Fibroblast of skin of abdomen (primary cell): ENCODE measurements at places on chromosomes 4 and X.

DNA sequence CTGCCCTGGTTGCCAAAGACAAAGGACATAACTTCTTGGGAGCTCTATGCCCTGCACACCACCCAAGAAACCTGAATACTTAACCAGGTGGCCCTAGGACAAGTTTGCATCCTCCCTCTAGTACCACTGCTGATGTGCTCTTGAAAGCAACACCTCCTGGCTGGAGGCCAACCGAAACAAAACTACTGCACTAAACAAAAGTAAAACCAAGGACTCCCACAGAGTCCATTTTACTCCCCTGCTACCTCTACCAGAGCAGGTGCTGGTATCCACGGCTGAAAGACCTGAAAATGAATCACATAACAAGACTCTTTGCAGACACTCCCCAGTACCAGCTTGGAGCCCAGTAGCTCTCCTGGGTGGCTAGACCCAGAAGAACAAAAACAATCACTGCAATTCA, 941.8 kb downstream of the RAPGEF2 start:
- no peak for DNase-seq

DNA sequence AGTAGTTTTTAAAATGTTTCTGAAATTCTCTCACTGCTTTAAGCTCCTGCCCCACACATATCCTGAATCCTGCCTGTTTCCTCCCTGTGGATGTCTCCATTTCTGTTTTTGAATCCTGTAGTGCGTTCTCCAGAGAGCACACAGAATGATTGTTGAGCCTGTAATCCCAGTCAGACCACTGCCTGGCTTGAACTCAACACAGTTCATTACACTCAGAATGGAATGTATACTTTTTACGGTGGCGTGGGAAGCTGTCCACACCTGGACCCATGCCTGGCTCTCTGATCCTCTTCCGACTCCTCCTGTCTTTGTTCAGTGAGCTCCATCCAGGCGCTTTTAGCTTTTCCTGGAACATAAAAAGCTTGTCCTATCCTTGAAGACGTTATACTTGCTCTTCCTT, 1217.0 kb upstream of the PRKX start:
- no peak for DNase-seq

DNA sequence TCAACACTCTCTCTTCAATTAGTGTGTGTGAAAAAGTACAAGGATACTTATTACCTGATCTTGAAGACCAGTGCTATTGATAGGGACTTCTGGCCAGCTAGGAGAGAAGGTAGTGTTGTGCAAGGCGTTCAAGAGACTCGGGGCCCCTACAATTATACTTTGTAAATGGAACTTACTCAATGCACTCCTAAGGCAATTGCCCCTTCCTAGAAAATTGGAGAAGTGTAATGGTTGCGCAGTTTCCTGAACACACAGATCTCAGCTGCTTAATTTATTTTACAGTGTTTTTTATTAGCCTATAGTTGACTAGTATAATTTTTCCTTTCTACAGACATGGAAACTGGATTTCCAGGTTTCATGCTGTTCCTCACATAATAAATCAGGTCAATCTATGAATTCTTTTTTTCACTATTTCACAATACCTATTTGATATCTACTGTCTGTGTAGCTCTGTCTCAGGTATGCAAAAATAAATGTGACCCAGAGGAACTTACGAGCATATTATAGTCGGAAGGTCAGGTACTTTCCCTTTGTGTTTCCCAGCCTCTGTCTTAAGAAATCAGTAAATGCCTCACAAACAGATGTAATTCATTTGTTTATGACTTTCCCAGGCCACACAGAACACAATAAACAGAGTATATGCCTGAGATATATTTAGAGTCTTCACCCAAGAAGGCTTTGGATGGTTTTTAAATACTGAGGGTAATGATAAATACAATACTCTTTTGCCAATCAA, 89.1 kb upstream of the TET2 start:
- no peak for DNase-seq

GRCh38 chr4:14084598-14084997, 457.1 kb upstream of the BOD1L1 start:
- DNase-seq = no peak

DNA sequence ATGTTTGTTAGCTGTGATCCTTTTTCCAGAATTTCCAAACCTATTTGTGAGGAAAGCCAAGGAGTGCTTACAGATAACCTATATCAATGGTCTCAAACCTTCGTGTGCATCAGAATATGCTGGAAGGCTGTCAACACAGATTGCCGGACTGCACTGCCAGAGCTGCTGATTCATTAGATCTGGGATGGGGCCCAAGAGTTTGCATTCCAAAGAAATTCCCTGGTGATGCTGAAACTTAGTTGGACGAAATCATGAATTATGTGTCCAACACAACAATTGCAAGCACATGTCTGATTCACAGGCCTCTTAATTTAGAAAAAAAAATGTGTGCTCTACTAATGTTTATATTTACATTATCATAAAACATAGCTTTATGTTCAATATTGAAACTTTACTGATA, 544.0 kb upstream of the AMOT start:
- peak; percentile 89 for DNase-seq

- DNase-seq = no peak
These were observed 164.1 kb downstream of the DTHD1 start for GRCh38 chr4:36445480-36445879.

- DNase-seq = no peak
These were observed 23.1 kb upstream of the GABRE start for GRCh38 chrX:151997539-151997938.

- peak; percentile 66 for DNase-seq
These were observed 158.6 kb downstream of the TRIML1 start for GRCh38 chr4:188297873-188298272.

DNA sequence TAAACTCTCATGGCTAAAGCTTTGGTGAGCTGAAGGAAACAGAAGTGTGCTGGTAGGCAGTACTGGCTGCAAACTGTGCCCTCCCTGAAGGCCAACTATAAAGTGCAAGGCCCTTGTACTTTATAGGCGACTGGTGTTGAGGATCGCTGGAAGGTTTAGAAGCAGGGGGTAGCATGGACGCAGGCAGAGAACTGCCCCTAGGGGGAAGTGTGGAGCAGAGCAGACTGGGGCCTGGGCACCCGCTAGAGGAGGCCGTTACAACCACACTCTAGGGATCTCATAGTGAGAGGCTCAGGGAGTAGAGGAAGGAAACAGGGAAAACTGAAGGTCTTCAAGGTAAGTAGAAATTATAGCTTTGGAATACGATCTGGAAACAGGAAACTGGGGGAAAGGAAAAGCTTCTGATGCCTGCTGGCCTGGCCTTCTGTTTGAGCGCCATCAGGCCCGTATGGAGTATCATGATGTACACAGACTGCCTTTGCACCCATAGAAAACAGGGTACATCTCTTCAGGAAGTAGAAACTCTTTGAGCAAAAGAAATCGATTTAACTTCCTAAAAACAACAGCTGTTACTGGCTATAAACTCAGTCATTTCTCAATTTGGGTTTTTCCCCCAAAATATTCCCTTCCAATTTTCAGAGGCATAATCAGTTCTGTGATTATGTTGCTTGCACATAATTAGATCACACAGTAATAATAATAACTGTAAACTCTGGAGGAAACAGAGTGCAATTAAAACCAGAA, 23.9 kb upstream of the TMSB4X start:
- DNase-seq = peak; percentile 25

GRCh38 chr4:52051213-52051614, at the start of gene SPATA18:
TSS of gene SPATA18 (plus strand) at chr4:52051304. CDS start at chr4:52051705, 401 bp downstream.
- peak; percentile 18 for DNase-seq

- no peak for DNase-seq
These were observed 82.3 kb downstream of the SLC10A7 start for GRCh38 chr4:146439437-146439836.

- no peak for DNase-seq
These were observed 429.2 kb upstream of the TRAM1L1 start for GRCh38 chr4:117514391-117515175.

DNA sequence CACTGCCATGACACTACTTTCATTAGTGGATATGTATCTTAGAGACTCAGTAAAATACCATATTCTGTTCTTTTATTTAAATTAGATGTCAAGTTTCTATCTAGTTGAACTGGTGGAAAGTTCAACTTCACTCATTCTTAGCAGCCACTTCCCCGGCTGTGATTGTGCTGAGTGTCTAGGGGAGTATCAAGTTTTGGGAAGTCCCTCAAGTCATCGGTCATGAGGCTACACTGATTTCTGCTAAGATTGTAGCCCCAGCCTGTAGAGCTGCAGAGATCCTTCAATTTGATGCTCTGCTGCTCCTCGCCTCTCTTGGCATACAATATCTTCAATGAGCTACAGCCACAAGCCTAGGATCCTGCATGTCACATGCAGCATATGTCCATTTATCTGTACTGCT, 53.9 kb downstream of the DMP1 start:
- no peak for DNase-seq

GRCh38 chr4:159002950-159003349, 99.9 kb upstream of the RAPGEF2 start:
- DNase-seq = no peak

DNA sequence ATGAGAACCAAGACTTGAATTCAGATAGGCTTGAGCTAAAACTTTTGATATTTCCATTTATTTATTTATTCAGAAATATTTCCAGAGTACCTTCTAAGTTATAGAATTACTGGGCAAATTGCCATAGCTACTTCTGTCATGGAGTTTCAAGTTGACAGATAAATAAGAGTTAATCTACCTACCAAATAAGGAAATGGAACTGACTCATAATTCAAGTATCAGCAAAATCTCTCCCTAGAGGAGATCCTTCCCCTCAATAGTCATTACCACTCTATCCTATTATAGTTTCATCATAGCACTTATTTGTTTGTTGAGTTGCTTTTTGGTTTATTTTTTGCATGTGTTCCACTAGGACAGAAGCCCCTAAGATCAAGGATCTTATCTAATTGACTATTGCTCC, 48.8 kb upstream of the CCSER1 start:
- no peak for DNase-seq

- peak; percentile 28 for DNase-seq
These were observed 419.9 kb upstream of the SLIT2 start for GRCh38 chr4:19831644-19832285.

DNA sequence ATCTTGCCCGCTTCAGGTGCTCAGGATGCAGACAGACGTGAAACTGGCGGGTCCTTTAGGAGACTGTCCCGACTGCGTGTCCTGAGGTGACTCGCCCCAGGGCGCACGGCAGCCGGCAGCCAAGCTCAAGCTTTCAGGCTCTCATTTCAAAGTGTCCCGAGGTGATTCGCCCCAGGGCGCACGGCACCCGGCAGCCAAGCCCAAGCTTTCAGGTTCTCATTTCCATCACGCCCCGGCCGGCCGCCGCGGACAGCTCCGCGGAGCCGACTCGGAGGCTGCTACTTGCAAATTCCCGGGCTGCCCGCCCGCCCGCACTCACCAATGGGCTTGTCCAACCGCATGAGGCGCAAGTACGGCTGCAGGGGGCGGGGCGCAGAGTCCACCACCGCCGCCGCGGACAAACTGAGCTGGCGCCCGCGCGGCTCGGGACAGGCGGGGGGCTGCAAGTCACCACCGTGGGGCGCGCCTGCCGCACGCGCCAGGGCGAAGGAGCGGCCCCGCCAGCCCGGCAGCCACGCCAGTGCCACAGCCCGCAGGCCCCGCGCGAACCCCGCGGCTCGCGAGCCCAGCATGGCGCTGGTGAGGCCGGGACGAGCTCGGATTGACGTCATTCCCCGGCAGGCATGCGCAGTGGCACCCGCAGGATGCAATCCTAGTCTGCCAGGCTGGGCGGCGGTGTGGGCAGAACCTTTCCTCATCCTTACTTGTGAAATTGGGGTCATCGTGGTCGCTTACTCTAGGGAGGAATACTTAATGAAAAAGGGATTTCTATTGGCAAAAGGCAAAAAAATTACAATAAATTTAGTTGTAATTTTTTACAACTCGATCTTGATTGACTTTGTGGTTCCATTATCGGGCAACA, at the start of gene COQ2:
COQ2 (minus strand) TSS at position 606 of the 862 bp plus-strand sequence; CDS start at position 572, 34 bp downstream.
- peak; percentile 95 for DNase-seq

DNA sequence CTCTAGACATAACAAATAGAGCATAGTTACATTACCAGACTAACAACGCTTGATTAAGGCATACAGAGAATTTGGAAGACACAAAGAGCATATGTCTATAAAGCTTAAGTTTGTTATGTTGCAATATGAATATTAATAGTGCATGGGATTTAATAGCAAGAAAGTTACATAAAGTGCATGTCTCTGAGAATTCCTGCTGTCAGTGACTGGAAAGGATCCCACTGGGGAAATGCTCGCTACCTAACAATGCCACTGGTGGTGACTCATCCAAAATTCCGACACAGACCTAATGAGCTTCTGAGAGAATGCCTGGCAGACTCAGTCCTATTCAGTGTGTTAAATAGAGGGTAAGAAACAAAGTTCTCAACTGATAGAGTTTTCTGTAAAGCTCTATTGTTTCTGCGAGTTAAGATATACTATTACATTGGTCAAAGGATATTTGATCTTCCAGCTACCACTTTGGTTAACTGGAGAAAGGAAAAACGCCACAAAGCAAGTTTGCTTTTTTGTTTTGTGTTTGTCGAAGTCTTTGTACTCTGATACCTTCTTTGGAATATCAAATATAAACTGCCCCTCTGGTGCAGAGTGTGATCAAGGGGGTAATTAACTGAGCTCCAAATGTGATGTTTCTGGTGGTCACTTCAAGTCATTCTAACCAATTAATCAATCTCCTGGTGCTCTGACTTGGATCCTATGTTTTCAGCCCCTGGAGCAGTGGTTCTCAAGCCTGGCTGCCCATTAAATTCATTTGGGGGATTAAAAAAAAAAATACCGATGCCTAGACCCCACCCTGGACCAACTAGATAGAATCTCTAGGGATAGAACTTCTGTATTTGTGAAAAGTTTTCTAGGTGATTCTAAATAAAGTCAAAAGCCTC, 107.9 kb downstream of the PALLD start:
- peak; percentile 93 for DNase-seq

DNA sequence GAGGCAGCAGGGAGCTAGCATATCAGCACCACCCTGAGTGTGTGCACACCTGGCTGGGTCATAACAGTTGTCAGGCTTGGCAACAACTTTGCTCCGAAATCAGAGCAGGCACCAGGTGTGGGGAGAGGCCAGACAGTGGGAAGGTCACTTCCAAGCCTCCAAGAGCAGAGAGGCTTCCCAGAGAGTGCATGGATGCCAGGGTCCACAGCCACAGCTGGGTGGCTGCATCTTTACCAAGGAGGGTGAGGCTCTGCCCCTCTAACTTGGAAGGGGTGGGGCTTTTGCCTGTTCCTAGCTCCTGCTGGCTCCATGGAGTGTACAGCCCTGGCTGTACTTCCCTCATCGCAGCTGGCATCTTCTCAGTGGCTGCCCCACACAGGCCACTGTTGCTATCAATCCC, 322.4 kb downstream of the CCSER1 start:
- DNase-seq = no peak

- DNase-seq = peak; percentile 61
These were observed 592.0 kb downstream of the IQCM start for GRCh38 chr4:149223659-149224058.

DNA sequence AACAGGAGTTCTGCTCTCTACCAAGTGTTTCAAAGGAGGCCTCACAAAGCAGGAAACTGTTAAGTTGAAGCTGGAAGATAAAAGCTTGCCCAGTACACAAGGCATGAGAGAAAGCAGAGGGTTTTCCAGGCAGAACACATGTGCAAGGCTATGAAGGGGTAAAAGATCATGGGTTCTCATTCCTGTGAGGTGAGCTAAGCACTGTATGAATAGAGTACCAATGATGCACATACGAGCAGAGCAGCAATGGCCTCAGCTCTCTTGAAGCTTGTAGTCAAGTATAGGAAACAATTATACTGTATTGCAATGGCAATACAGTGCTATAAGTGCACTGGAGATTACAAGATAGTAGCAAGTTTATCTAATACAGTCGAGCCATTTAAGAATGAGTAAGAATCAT, 18.0 kb downstream of the TTC29 start:
- no peak for DNase-seq

GRCh38 chr4:112253382-112254000, 21.9 kb downstream of the AP1AR start:
- no peak for DNase-seq
